ENCODE measurements at places on chromosomes 2 and 18. TPM values are rescaled to one million over a fixed set of nuclear protein-coding genes. Genes with fewer than 3 reads are reported as not detected.
A peak's percentile ranks its signal among the peaks of the same experiment; 100 is the strongest.

The TMEM169 gene
- 4.3 TPM for polyA plus RNA-seq

GRCh38 chr2:198913394-198914152, 544.2 kb downstream of the SATB2 start:
- no peak for DNase-seq

- DNase-seq = no peak
Observed at GRCh38 chr2:64860936-64861335, 128.3 kb upstream of the SLC1A4 start.

- DNase-seq = no peak
Observed at GRCh38 chr18:11607906-11608305, 1.5 kb upstream of the SLC35G4 start.

DNA sequence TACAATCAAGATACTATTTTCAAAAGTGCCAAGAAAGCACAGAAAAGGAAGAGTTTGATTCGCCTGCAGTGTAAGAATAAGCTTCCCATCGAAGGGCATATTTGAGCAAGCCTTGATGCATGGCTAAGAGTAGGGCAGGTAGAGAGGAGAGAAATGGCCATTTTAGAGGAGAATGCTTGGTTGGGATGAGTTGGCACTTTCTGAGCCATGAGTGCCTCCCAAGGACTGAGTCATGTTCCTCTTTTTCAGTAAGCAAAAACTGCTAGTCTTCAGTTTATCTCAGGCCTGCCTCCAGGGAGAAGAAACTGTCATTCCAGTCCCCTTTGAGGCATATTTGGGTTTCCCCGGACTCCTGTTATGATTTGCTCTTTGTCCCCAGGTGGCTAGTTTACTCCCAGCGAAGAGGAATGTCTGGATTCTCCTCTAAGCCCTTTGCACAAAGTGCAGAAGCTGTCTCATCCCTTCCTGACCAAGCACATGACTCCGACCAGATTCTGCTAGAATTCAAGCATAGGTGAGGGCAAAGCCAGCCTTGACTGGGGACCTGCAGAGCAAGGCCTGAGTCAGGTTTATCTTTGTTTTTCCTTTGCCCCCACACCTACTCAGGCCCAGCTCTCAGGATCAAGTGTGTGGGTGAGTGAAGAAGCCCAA, 115.2 kb downstream of the TTC32 start:
- no peak for DNase-seq

- no peak for DNase-seq
Observed at GRCh38 chr18:31819925-31820229, 59.2 kb upstream of the SLC25A52 start.

GRCh38 chr2:10432311-10433181, 15.6 kb downstream of the ODC1 start:
- DNase-seq = no peak

GRCh38 chr2:138269765-138270164, 231.8 kb upstream of the SPOPL start:
- DNase-seq = no peak

The REG3A gene
- not detected for polyA plus RNA-seq

The SERPINB7 gene
- polyA plus RNA-seq = not detected

- no peak for DNase-seq
Observed at GRCh38 chr2:105738658-105739241, 6.0 kb upstream of the NCK2 start.

The NBAS gene
- polyA plus RNA-seq = 22.7 TPM

GRCh38 chr2:181466661-181467576, 9.7 kb downstream of the ITGA4 start:
- DNase-seq = peak; percentile 32

The ALPP gene
- polyA plus RNA-seq = not detected

GRCh38 chr18:42064109-42064508, 109.1 kb downstream of the PIK3C3 start:
- no peak for DNase-seq

The ST6GAL2 gene
- not detected for polyA plus RNA-seq

Measured in muscle of arm (tissue), 14 donors.